Esophagus mucosa (tissue), 1 donor: ENCODE measurements at places on chromosomes 16 and 17. TPM values are rescaled to one million over a fixed set of nuclear protein-coding genes. Genes with fewer than 3 reads are reported as not detected.
A peak's percentile ranks its signal among the peaks of the same experiment; 100 is the strongest.

DNA sequence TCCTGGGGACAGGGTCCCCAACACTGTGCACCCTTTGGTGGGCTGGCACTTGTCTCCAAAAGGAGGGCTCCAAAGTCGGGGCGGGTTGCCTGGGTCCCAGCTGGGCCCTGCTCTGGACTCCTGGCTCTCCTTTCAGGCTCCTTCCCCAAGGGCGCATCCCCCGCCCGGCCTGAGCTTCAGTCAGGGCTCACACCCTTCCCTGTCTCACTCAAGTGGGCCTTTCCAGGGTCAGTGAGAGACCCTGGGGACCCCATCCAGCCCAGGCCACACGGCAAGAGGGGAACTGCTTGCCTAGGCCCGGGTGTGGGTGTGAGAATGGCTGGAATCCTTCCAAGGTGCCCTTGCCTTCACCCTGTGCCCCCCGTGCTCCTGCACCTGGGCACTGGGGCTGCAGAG, 41.8 kb upstream of the SLC38A10 start:
- no peak for ATAC-seq

DNA sequence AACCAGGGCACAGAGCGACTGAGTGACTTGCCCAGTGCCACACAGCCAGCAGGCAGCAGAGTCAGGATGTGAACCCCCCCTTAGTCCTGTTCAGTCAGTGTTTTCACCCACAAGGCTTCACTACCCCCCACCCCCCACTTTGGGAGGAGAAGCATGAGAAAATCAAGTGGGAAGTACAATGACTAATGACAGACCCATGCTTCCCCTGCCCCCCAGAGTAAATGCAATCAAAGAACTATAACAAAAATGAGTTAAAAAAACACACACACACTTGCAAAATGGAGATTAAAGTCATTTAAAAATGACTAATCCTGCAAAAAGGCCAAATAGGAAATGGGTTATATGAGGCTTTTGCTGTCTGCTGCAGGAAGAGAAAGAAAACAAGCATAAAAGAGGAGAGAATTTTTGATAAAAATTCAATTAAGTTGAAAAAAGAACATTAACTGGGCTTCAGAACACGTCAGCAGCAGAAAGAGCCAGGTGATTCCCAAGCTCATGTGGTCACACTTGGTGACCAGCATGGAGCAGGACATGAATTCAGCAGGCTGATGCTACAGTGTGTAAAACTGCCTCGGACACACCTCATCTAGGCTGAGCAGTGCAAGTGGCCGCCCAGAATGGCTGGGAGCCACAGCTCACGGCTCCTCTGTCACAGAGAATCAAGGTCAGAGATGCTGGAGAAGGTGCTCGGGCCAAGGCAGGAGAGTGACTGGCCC, 212.3 kb downstream of the ZNF423 start:
- ATAC-seq = no peak

Gene OR3A1
- total RNA-seq = not detected

Gene ZNF205
- total RNA-seq = 5.6 TPM

Gene TEX19
- total RNA-seq = not detected

DNA sequence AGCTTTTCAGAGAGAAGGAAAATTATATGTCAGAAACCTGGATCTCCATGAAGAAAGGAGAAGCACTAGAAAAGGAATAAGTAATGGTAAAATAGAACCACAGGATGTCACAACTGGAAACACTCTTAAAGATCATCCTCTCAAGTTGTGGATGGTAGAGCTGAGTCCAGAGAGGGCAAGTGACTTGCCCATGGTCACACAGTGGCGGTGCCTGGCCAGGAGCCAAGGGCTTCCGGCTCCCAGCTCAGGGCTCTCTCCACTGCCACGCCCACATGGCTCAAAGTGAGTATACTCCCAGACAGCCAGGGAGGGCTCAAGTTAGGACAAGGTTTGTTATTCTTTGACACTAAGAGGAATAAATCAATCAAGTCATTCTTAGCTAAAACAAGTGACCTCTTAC, 159.8 kb downstream of the COPRS start:
- peak; percentile 68 for ATAC-seq

DNA sequence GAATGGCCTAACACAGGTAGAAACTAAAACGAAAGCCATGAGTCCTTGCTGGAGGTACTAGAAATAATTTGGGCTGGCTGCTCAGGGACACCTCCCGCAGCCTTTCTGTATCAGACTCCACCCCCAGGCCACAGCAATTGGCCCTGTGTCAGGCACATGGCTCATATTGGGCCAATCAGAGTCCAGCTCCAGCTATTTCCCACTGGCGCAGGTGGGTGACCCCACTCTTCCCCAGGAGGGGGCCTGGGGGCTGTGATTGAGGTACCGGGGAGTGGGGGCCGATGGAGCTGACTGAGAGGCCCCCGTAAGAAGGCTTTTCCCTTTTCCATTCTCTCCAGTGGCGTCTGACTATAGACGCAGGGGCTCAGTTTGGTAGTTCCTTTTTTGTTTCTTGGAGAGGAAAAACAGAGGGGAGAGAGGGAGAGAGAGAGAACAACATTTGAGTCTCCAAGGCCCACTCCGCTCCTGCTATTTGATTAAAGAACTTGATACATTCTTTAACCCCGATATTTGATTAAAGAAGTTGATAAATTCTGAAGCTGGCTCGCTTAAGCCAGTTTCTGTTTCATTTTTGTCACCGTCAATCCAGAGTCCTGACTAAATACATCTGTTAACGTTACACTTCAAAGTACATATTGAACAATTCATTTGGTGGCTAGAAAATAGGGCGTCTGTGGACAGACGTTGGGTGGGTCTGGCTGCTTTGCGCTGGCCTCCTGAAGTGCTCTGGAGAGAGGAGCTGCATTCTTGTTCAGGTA, 26.3 kb downstream of the FOXL1 start:
- ATAC-seq = peak; percentile 32

DNA sequence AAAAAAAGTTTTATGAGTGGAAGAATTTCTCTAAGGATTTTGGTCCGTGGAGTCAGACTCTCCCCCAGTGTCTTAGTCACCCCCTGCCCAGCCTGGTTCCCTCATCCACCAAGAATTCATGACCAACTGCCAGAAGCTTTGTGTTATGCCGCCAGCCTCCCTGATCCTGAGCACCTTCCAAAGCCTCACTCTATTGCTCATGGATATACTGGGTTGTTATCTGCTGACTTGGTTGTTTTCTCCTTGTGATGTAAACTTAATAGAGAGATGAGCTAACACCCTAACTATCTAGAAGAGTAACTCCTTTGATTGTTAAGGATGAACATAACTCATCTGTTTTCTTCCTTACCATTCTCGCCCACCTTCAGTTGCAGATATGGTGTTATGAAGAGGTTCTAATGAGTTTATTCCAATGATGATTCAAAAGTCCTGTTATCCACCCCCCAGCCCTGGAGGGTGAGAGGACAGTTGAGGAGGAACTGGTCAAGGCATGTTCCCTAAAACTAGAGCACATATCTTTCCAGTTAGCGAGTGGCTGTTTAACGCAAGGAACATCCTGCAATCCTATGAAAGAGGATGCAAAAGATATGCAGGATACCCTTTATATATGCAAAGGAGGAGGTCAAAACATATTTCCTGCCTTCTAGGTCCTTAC, 1.5 kb upstream of the PSMD3 start:
- ATAC-seq = peak; percentile 41

DNA sequence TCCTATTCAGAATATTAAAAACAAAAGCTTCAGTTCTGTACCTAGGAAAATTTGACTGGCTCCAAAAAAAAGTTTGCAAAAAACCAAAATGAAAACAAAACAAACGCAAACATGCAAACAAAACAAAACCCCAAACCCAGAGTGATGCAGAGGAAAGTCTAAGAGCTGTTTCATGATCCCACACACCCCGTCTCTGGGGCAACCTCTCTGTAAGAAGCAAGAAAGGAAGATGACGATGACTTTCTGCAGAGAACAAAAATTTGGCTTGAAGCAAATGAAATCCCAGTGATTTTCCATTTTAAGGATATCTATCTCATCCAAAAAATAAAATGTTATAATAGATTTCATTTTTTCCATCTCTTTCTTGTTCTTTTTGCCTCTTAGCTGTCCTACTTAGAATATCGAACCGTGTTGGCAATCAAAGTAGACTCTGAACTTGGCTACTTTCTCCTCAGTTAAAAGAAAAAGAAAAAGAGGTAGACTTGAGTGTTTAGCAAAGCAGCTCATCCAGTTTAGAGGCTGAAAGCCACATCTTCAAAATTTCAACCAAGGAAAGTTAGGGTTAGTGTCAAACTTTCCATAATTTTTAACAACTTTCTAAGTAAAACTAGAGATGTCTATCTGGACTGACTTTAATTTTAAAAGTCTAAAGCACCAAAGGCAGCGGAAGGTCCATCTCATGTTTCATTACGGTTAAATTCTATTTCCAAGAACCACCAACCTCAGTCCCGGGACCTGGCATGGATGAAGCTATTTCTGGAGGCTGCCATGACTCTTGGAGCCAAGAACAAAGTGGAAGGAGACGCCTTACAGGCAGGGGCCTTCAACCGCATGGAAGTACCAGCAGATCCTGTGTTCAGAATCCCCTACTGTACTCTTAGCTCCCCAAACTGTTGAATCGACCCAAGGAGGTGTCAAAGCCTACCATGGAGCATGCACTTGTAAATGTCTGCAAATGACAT, 180.8 kb downstream of the XYLT1 start:
- ATAC-seq = no peak

Gene C17orf67
- total RNA-seq = 0.52 TPM

Gene OMG
- total RNA-seq = not detected

Gene ANKFN1
- not detected for total RNA-seq

GRCh38 chr17:27352448-27353032, 58.6 kb downstream of the WSB1 start:
- no peak for ATAC-seq

Gene ASGR1
- total RNA-seq = 1.00 TPM

DNA sequence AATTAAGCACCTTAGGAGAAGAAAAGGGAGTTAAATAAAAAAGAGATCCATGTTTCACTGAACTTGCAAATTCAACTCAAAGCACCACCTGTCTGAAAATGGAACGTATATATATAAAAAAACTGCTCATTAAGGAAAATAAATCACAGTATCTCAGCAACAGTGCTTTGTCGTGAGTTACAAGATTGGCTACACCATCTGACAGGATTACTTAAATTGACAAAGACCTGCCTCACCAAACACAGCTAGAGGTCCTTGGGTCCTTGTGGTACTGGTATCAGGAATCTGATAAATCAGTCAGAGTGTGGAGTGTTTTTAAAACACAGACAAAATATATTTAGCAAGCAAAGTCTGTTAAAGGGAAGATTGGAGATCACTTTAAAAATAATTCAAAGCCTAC, 63.9 kb downstream of the KANSL1 start:
- ATAC-seq = no peak

Gene KRT37
- not detected for total RNA-seq

DNA sequence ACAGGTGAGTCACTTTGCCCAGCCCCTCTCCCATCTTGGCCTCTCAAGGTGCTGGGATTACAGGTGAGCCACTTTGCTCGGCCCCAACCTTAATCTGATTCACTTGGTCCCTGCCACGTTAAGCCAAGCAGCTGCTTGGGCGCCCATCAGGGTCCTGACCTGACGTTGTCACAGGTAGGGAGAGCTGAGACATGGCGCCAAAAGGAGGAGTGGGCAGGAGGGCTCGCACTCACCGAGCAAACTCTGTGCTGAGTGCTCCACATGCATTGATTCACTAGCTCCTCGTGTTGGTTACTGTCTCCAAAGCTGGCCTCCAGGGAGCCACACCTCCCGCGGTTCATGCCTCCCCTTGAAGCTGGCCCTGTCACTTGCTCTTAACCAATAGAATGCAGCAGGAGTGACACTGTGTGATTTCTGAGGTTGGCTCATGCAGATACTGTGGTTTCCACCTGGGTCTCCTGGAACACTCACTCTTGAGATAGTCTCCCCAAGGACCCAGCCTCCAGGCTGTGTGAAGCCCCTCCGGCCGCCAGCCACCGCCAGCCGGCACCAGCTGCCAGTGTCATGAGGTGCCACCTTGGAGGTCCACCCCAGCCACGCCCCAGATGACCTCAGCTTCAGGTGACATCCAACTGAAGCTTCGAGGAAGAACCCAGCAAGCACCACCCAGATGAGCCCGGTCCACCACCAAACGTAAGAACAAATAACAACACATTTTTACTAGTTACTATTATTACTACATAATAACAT, 223.0 kb downstream of the GSG1L start:
- ATAC-seq = no peak

DNA sequence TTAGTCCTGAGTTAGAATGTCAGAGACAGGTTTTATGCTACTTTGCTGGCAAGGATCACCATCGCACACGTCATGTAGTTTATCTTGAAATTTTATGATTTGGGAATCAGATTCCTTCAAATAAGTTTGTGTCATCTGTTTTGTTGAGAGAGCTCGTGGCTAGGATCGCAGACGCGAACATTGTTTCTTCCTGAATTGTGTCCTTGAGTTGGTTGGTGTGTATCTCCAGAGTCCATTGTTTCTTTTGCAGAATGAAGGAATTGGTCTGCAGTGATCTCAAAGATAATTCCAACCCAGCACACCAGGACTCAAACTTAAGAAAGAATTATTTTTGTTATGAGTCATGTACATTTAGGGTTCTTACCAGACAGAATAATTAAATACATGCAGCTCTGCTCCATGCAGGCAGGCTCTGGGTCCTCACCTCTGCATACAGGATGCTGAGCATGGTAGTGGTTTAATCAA, 51.6 kb downstream of the PRKCA start:
- ATAC-seq = no peak

DNA sequence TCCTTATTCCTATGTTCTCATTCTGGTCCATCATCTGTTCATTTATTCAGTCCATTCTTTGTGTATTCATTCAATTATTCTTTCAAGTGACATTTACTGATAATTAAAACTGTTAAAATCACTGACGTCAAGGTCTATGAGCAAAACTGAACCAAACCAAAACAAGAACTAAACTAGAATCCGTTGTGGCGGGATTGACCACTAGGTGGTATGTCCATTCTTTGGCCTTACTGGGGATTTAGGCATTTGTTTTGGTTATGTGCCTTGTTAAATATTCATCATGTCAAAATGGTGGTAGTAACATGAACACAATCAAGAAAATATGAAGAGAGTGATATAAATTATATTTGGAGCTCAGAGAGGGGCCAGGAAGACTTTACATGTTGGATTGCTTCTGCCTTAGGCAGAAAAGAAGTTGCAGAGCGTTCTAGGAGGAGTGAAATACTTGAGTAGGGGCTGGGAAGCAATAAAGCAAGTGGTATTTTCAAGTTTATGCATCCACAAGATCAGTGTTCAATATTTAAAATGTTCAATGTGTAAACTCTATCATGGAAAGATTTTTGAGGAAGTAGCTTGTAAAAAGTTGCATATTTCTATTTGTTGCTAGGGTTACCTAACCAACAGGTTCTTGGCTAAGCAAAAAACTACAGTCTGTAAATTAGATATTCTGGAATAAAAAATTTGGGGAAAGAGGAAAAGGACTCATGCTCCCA, 129.0 kb downstream of the CDH13 start:
- ATAC-seq = no peak

- no peak for ATAC-seq
Measured at GRCh38 chr17:72693151-72693878, 399.2 kb downstream of the SLC39A11 start.

GRCh38 chr16:57754354-57755060, 18.9 kb downstream of the KATNB1 start:
- ATAC-seq = no peak

GRCh38 chr16:57600048-57600835, 28.2 kb upstream of the ADGRG1 start:
- ATAC-seq = peak; percentile 86

- ATAC-seq = no peak
Measured at GRCh38 chr17:66980896-66981295, 16.4 kb downstream of the CACNG4 start.

Gene KRT33A
- total RNA-seq = 0.92 TPM

Gene ZP2
- total RNA-seq = not detected

Gene CLEC18A
- 0.36 TPM for total RNA-seq
